ENCODE measurements at places on chromosomes 7 and 10.

DNA sequence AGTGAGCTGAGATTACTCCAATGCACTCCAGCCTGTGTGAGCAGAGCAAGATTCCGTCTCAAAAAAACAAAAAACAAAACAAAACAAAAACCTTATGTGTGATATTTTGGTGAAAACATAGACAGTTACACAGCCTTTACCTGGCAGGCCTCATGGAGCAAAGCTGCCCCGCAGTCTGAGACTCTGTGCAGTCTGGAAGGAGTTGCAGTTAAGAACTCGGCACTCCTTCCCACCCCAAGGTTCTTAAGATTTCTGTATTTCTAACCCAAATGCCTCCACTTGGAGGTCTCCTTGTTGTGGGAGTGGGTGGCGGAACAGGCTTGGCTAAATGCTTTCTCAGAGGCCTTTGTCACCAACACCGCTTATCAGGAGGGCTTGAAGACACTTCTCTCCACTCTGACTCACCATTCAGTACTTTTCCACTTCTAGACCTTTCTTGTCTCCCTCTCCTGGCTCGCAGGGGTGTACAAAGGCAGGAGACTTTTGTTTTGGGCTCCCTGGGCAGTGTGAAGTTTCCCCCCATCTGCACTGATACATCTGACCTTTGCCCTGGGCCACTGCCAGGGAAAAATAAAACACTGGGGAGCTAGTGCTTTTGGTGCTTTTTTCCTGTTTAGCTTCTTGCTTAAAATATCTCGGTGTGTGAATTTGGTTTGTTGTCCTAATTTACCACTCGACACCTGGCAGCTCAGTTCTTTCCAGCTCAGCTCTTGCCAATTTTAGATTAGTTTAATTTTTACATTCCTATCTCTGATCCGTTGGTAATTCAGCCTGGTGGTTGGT is 51.3 kb upstream of the MAGI2 start:
- no peak for DNase-seq
- no peak overlapping the region for H3K4me3 ChIP-seq
- peaks cover 4% of the 10 kb centered on the region for H3K36me3 ChIP-seq
- no peaks in the 10 kb centered on the region for H3K4me1 ChIP-seq
- H3K27me3 ChIP-seq = no peaks in the 10 kb centered on the region

DNA sequence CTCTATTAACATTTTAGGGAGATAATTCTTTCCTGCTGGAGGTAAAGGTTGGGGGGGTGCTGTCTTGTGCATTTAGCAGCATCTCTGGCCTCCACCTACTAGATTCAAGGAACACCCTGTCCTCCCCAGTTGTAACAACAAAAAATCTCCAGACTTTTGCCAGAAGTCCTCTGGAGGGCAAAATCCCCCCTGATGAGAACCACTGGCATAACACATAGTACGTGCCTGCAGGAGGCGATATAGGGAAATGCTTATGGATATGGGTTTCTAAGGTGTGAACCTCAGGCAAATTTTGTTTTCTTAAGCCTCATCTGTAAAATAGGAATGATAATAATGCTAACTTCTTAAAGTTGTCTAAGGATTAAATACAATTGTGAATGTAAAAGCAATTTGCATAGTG is 2.9 kb upstream of the OSBPL3 start:
- no peak for DNase-seq
- H3K4me1 ChIP-seq = peaks cover 37% of the 10 kb centered on the region
- no peak overlapping the region for H3K27ac ChIP-seq
- no peak overlapping the region for H3K4me3 ChIP-seq
- H3K36me3 ChIP-seq = peaks cover 10% of the 10 kb centered on the region
- H3K27me3 ChIP-seq = no peaks in the 10 kb centered on the region

DNA sequence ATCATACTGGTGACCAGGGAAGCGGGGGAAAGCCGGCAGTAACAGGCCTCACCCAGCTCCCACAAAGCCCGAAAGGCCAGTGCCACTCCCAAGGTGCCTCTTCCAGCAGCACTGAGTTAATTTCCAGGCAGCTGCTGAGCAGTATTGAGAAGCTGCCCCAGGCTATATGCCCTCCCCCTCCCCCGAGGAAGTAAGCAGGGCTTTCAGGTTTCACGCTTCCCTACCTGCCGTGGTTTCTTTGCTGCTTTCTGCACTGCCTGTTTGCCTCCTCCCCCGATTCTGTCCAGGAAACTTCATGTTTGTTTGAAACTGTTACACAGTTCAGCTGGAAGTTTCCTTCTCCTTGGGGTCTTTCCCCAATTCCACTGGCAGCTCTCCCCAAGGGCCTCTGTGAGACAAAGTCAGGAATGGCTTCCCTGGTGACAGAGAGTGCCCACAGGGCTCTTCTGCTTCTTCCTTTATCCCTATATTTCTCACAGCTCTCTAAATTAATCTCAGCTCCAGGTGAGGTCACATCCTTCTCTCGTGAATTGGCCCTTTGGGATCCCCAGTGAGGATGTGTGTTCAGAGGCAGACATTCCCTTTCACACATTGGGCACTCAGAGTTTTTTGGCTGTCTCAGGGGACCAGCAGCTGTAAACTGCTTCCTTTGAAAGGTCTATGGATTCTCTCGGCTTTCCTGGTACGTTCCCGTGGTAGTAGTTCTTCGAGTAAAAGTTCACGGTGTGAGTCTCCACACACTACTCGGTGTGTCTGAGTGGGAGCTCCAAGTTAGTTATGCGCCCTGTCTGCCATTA is 19.4 kb downstream of the C1GALT1 start:
- peak overlapping the region; percentile 69 for H3K27ac ChIP-seq
- peaks cover 70% of the 10 kb centered on the region for H3K4me1 ChIP-seq
- peak overlapping the region; percentile 68 for H3K4me3 ChIP-seq
- no peaks in the 10 kb centered on the region for H3K27me3 ChIP-seq
- DNase-seq = peak; percentile 23
- H3K36me3 ChIP-seq = peaks cover 8% of the 10 kb centered on the region

DNA sequence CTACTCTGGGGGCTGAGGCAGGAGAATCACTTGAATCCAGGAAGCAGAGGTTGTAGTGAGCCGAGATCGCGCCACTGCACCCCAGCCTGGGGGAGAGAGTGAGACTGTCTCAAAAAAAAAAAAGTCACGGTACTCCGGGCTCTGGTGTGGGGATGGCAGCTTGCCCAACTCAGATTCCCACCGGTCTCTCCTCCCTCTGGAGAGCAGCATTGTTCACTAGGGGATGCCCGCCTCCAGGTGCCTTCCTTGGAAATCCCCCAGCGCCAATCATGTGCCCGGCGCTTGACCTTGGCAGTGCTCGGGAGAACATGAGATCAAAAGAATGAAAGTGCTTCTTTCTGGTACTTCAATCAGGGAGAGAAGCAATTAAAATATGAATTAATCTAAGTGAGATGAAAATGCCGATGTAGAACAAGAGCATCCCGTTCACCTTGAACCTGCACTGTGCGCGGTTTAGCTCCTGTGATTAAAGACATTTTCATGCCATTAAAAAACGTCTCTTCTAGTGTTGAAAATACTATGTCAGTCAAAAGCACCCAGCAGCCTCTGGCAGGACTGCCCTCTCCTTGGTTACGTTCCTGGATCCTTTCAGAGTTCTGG is 1127.3 kb upstream of the AUTS2 start:
- DNase-seq = no peak
- H3K27ac ChIP-seq = no peak overlapping the region
- peaks cover 3% of the 10 kb centered on the region for H3K36me3 ChIP-seq
- no peak overlapping the region for H3K4me3 ChIP-seq
- H3K27me3 ChIP-seq = no peaks in the 10 kb centered on the region

DNA sequence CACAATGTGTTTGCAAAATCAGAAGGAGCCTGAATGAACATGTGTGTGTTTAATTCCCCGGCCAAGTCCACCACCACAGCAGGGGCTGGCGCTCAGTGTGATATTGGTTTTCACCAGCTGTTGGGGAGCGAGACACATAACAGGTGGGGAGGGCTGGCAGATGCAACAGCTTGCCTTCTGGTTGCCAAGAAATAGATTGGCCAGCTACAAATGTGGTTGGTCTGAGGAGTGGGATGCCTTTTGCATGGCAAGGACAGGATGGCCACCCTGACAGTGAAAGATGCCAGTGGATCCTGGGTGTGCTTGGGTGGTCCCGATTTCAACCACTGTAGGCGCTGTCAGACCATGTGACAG is 292.5 kb upstream of the FZD8 start:
- H3K27me3 ChIP-seq = no peaks in the 10 kb centered on the region
- no peak overlapping the region for H3K4me3 ChIP-seq
- H3K4me1 ChIP-seq = no peaks in the 10 kb centered on the region
- no peak overlapping the region for H3K27ac ChIP-seq

DNA sequence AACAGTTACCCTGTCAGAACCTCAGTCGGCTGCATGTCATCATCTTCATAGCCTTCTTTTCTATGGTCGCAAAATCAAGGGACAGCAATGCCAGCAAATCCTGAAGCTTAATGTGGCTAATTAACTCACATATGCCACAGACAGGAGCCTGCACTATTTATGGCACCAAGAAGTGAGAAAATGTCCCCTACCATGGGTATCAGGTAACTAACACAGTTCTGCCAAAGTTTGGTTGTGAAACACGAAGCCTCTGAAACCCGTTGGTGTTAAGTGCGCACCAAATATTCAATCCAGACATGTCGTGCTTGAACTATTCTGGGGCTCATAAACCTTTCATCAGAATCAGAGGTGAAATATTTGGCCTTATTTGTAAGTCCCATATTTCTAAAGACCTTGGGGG is 63.3 kb downstream of the EVX1 start:
- no peak overlapping the region for H3K27ac ChIP-seq
- H3K4me1 ChIP-seq = no peaks in the 10 kb centered on the region
- no peak overlapping the region for H3K4me3 ChIP-seq
- no peaks in the 10 kb centered on the region for H3K36me3 ChIP-seq
- DNase-seq = no peak

GRCh38 chr7:12066004-12066403 is 145.1 kb upstream of the TMEM106B start:
- no peak overlapping the region for H3K4me3 ChIP-seq
- no peaks in the 10 kb centered on the region for H3K4me1 ChIP-seq
- no peaks in the 10 kb centered on the region for H3K27me3 ChIP-seq
- no peak for DNase-seq
- no peaks in the 10 kb centered on the region for H3K36me3 ChIP-seq
- no peak overlapping the region for H3K27ac ChIP-seq

- no peaks in the 10 kb centered on the region for H3K36me3 ChIP-seq
- H3K27ac ChIP-seq = no peak overlapping the region
- no peaks in the 10 kb centered on the region for H3K27me3 ChIP-seq
- no peak overlapping the region for H3K4me3 ChIP-seq
- no peaks in the 10 kb centered on the region for H3K4me1 ChIP-seq
Measured at GRCh38 chr10:129745186-129745750, 218.8 kb downstream of the EBF3 start.

Measured in effector memory CD8-positive, alpha-beta T cell (primary cell).